ENCODE measurements at places on chromosomes 6 and 20.

DNA sequence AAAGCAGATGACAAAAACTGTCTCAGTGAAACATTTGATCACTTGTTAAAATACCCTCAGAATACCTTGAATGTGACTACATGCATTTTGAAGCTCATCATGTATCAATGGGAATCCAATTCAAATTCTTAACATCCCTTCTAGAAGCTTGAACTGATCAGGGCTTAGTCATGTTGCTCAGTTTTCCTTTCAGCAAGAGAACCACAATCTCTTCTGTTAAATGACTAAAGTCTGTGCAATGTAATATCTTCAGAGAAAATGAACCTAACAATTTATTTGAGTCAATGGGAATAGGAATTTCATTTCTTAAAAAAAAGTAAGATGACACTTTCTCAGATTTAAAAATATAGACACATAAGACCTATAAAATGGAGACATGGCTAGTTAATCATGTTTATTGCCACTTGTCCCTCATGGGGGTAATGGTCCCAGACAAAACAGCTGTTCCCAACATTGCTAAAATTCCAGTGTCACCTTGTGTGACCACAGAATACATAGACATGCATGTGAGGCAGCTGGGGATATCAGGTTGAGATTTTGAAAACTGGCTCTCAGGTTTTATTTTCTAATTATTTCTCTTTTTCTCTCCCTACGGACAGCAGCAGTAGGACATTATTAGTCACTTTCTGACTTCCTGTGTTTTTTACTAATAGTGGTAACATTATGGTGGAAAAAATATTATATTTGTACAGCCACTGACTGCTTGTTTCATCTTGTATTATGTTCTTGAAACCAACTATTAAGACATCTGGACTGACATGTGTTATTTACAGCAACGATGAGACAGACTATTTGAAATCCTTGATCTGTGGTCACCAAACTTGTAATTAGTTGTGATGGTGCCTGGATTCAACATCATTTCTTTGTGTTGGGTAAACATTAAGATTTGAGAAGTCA is 192.5 kb downstream of the COL9A1 start:
- no peak for DNase-seq

DNA sequence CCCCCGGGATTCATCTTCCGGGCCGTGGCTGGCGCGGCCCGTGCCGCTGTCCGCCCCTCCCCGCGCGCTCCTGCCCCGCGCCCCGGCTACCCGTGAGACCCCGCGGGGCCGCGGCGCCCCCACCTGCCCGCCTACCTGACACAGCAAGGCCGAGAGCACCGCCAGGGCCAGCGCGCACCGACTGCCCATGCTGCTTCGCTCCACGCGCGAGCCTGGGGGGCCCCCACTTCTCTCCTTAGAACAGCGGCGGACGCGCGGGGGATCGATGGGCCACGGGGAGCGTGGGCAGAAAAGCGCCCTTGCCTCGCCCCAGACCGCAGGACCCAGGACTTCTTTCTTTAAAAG is 955 bp downstream of the DLL1 start:
- no peak for DNase-seq

DNA sequence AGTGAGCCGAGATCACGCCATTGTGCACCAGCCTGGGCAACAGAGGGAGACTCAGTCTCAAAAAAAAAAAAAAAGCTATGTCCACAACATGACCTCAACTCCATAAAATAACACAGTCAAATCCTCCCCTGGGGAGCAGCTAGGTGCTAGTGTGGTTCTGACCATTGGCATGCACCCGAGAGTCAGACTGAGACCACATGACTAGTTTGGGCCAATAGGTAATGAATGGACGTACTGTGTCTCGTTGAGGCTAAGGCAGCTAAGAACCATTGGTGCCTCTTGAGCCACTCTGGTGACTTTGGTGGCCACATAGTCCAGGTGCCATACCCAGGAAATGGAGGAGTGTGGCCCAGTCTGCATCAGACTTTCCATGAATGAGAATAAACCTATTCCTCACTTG is 40.3 kb downstream of the ATP9A start:
- DNase-seq = no peak

- no peak for DNase-seq
Measured at GRCh38 chr6:160277144-160277543, 18.5 kb upstream of the SLC22A2 start.

DNA sequence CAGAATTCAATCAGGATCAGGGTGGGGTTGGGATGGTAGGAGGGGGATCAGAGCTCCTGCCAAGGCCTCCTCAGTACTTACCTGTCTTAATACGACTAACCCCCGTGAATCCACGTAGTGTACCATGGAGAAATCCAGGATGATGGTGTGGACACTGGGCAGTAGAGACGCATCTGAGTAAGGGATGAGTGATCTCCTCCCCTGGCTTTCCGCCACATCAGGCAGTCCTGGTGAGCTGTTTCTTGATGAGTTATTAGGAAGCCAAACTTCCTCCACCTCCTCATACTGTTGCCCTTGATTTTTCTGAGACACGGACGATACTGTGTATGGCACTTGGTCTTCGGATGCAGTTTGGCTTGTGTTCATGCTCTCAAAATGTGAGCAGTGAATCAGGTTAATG is 34.2 kb upstream of the SRPK1 start:
- no peak for DNase-seq

- no peak for DNase-seq
Measured at GRCh38 chr6:10719964-10720264, 3.0 kb upstream of the TMEM14C start.
